ENCODE measurements at places on chromosomes 12 and 14.

GRCh38 chr12:15225136-15225862 is 4.1 kb upstream of the RERG start:
- no peak for DNase-seq

DNA sequence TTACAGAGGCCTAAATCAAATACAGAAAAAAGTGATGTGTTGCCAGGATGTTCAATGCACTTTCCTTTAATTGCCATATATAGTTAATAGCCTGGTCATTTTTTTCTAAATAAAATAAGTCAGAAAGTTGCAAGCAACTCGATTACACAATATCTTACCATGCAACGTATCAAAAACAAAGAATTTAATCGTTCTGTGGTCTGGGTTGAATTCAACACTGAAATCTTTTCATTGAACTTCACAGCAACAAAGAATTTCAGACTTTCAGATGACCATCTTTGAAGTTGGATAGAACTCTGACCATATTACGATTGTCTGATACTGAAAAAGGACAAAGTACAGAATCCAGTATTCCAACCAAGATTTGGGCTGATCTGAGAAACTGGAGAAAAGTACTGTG is 231.9 kb downstream of the SLC25A21 start:
- DNase-seq, result no peak

DNA sequence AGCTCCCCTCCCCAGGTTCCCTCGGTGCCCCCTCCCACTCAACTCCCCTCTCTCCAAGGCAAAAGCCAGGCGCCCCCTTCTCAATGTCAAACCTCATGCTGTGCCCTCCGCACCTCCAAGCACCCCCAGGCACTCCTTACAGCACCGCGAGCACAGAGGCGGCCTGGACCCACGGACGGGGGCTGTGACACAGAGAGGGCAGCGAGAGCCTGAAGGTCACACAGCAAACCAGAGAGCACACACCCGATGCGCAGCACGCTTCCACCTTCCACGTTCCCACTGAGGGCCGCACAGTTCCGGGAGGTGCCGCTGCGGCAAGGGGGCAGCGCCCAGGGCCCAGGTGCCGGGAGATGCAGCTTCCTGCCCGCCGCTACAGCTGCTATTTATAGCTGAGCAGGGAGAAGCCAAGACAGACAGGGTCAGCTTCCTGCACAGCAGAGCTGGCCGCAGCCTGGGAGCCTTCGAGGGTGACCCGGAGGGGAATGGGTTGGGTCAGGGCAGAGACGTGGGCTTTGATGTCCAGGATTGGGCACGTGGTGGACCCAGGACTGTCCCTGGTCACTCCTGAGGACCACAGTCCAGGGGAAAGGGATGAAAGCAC is 12.9 kb downstream of the NCOR2 start:
- no peak for DNase-seq

- no peak for DNase-seq
These were observed 41.5 kb downstream of the IFT81 start for GRCh38 chr12:110165540-110166159.

DNA sequence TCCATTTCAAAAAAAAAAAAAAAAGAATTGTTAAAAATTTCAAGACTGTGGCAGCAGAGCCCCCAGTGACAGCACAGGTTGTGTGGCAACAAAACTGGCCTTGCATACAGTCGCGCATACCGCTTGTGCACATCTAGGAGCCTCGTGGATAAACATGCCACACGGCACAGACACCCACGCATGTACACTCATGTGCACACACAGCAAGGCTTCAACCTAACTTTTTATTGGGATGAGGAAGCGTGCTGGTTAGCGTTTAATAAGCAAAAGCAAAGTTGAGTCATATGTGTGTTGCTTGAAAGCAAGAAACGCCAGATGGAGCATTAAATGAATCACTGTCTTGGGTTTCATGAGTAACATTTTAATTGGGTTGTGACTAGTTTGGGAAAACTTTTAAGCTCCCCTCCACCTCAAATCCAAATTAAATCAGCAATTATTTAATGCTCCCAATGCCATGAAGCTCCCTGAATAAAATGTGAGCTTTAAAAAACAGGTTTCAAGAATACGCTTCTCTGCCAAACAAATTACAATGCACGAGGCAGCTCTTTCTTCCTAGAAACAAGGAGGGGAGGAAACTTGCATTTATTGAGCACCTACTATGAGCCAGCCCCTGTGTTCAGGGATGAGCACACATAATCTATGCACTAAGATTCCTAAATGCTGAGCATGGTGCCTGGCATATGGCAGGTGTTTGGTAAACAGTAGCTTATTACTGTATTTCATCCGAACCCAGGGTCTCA is 35.7 kb upstream of the EML1 start:
- DNase-seq, result no peak

DNA sequence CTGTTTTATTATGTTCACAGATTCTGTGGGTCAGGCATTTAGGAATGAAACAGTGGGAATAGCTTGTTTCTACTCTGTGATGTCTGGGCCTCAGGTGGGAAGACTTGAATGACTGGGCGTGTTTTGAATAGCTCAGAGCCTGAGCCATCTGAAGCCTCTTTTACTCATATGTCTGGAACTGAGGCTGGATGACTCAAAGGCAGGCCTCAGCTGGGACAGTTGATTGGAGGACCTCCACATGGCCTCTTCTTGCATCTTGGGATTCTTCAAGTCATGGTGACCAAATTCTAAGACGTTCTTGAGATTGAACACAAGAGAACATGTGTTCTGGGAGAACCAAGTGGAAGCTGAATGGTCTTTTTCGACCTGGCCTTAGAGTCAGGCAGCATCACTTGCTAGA is 45.8 kb upstream of the TBX3 start:
- no peak for DNase-seq

- DNase-seq, result no peak
These were observed 148.6 kb downstream of the BMP4 start for GRCh38 chr14:53808042-53808441.

GRCh38 chr14:47389535-47389934 is 285.9 kb downstream of the MDGA2 start:
- no peak for DNase-seq

DNA sequence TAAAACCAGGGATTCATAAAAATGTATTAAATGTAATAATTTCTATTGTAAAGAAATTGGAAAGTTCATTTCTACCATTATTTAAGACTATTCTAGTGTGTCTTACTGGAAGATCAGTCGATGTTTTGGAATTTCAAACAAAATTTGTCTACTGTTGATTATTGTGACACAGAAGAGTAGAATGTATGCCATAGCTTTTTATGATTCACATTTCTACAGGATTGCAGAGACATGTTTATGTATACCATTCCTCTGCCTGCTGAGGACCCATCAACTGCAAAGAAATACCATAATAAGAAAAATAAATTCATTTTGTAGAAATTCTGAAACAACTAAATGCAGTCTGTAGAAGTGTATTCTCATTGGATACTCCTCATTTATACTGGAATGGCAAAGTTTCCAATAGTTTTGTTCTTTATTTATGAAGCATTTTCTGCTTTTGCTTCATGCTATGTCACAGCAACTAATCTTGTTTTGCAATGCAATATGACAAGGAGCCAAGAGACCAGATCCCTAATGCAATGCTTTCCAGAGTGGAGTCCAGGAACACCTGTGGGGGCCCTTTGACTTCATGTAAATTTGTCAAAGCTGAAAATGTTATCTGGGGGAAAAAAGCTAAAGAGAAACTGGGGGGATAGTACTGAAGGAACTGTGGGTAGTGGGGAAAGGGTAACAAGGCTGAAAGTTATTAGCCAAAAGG is 172.9 kb upstream of the LRIG3 start:
- no peak for DNase-seq

GRCh38 chr12:113407931-113408600 is 4.4 kb upstream of the SDS start:
- no peak for DNase-seq

- no peak for DNase-seq
These were observed 18.0 kb downstream of the ACACB start for GRCh38 chr12:109134186-109134917.

DNA sequence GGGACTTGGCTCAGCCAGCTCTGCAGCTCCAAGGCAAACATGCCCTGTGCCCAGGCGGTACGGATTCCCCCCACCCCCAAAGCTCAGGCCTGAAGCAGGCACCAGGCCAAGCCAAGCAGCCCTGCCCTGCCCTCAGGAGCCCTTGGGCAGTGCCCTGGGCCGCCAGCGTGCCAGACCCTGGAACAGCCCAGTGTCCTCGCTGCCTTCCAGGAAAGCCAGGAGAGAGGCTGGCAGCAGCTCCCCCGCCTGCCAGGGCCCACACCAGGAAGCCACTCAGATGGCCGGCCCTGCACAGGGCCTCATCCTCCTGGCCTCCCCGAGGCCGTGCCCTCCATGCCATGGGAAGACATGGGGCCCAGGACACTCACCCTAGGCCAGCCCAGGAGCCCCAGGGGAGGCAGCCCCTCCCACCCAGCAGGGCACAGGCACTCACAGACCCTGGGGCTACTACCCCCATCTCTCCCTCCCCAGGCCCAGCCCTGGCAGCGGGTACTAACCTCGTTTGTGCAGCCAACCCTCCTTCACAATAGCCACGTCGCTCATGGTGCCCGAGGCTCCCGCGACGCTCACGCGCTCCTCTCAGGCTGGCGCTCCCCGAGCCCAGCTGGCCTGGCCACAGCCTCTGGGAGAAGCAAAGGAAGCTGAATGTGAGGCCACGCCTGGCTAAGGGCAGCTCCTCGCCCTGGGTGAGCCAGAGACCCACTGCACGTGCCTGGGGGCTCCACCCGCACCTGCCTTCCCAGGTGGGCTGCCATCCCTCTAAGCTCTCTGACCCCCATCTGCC is 3.3 kb downstream of the AKT1 start:
- no peak for DNase-seq

DNA sequence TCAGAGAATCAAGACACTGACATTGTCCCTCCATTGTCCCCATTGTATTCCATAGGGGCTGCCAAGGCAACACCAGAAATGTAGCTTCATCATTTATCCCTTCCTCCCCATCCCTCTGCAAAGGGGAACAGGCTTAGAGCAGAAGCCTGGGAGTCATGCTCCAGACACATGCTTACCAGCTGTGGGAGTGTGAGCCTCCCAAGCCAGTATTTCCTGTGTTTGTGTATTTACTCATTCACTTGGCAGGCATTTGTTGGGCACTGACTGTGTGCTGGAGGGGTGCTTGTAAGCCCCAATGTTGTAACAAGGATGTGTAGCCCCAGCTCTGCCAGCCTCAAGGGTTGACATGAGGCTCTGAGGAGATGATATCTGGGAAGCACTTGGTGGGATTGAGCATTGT is 46.0 kb upstream of the TCL1A start:
- DNase-seq, result no peak

DNA sequence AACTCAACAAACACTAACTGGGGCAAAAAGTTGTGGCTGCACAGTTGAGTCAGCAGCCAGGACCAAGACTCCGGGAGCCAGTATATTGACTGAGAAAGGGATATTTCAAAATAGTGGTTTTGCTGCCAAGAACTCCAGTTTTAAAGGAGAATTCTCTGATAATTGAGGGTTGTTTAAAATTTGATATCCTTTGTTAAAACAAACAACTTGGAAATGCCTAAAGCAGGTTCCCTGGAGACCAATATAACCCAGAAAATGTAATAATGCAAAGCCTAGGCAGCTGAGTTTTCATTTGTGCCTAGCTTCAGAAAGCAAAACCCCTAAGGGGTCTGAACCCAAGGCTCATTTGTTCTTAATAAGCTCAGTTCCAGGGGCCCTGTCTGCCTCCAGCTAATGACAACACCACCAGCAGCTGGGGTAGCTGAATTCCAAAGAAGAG is 311.7 kb upstream of the CCDC196 start:
- no peak for DNase-seq

DNA sequence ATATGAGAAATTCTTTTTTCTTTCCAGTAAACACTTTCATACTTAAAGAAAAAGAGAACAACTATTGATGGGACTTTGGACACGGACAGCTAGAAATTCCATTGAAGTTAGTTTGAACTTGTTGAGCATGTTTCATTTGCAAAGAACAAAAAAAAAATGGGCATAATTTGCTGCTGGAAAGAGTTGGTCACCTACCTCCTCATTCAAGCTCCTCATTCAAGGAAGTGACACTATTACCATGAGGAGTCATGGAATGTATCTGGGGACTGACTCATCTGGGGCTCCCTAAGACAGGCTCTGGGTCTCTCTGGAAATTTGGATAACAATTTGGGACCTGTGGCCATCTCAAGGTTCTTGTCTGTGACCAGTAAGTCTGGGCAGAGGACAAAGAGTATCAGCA is 50.4 kb downstream of the KICS2 start:
- no peak for DNase-seq

GRCh38 chr14:75884198-75884611 is 97.6 kb downstream of the TGFB3 start:
- DNase-seq, result no peak

DNA sequence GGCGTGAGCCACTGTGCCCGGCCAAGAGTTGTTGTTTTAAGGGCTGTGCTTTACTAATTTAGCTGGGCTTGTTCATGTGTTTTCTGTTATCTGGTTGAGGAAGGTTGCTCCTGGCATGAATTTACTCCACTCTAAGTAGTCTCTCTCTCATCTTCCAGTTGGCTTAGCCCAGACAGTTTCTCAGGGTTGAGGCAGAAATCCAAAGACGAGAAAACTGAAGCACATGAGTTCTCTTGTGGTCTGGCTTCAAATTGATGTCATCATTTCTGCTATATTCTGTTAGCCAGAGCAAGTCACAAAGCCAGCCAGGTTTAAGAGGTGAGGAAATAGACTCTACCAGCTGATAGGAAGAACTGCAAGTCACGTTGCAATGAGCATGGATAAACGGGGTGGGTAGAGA is 57.9 kb downstream of the E2F7 start:
- no peak for DNase-seq

Measured in cerebellar cortex (tissue), 1 donor.